ENCODE measurements at places on chromosomes 13 and 19.

- DNase-seq = no peak
Measured at GRCh38 chr19:43609872-43610271, 2.0 kb upstream of the SRRM5 start.

- no peak for DNase-seq
Measured at GRCh38 chr13:102947745-102948405, 102.0 kb downstream of the ERCC5 start.

- DNase-seq = no peak
Measured at GRCh38 chr13:32838945-32839344, 177.3 kb upstream of the KL start.

GRCh38 chr13:77507931-77508776 is 27.4 kb upstream of the SCEL start:
- no peak for DNase-seq

DNA sequence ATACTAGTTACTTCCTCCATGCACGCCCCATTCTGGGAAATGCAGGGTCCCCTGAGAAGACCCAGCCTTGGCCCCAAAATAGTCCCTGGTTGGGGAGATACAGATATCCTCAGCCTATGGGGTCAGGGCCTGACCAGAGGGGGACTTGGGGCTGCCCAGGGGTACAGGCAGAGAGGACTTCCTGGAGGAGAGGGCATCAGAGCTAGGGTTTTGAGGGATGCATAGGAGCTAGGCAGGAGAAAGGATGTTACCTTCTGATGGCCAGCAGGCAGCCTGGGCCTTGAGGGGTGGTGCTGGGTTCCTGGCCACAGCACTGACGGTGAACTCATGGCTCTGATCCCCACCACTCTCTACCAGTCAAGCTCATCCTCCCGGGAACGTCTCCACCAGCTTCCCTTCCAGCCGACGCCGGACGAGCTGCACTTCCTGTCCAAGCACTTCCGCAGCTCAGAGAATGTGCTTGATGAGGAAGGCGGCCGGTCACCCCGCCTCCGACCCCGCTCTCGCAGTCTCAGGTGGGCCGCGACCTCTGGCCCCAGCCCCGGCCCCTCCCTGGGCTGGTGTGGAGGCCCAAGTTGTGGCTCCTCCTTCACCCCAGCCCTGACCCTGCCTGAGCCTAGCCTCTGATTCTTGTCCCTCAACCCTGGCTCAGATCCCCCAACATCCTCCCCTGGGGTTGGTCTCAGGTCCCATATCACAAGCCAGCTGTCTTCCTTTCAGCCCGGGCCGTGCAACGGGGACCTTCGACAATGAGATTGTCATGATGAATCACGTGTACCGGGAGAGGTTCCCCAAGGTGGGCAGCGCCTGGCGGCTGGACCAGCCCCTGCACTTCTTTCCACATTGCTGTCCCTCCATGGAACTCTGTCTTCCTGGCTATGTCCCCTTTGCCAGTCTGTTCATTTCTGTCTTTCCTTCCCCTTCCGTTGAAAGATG is 25.6 kb downstream of the MAST3 start:
- DNase-seq = no peak

GRCh38 chr19:11111771-11112144 is 22.5 kb downstream of the LDLR start:
- DNase-seq = no peak

- no peak for DNase-seq
Measured at GRCh38 chr19:7258041-7258839, 36.0 kb downstream of the INSR start.

- DNase-seq = peak; percentile 63
Measured at GRCh38 chr19:38634757-38635482, 12.5 kb upstream of the ACTN4 start.

DNA sequence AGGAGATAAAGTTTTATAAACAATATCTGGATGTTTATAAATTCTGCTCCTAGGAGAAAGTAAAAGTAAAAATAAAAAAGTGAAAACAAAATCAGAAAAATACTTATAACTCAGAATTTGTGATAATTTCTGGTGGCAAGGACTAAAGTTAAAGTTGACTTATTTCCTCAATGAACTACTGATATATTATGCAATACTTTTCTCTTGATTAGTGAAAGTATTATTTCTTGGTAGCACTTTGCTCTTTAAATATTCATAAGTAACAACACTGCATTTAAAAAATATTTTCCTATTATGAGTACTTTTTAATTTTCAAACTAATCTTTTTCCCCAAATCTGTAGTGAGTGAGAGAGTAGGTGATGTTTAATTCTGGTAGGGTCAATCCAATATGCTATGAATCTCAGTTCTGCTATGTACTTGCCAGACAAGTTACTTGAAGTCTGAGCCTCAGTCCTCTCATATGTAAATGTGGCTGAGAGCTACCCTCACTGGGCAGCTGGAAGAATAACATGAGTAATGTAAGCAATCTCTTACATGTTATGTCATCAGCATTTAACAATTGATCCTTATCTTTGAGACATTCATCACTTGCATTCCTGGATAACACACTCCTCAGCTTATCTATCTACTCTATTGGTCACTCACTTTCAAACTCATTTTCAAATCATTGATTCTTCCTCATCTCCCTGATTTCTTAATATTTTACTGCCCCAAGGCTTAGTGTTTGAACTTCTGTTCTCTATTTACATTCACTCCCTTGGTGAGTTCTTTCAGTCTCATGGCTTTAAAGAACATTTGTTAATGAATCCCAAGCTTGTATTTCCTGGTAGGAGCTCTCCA is 239.0 kb downstream of the RGCC start:
- no peak for DNase-seq

DNA sequence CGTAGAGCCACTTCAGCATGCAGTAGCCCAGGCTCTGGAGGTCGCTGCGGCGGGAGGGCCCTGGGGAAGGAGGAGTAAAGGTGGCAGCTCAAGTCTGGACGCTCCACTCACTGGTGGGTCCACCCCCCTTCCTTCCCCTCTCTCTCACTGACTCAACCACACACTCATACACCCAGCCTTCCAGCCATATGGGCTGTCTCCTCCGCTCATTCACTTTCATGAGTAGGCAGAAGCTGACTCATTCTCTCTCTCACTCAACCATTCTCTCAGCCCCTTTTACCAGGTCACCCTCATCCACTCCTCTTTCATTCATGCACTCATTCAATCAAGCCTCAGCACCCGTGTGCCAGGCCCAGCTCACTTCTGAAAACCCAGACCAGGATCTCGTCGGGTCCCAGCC is 27.5 kb upstream of the SIGLEC11 start:
- DNase-seq = no peak

DNA sequence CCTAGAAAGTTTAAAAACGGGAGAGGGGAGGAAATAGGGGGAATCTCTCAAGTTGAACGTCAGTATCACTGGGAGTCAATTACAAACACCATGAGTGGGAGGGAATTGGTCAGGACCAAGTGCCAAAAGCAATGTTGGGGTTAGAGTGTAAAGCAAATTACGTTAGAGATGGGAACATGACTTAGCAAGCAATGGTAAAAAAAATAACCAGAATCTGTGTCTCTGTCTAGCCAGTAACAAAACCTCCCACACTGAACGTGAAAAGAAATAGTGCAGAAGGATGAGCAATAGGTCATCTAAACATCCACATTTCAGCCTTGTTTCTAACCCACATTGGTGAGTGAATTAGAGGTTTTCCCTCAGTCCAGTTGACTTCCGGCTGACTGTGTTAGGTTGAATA is 242.2 kb downstream of the COG6 start:
- DNase-seq = no peak

DNA sequence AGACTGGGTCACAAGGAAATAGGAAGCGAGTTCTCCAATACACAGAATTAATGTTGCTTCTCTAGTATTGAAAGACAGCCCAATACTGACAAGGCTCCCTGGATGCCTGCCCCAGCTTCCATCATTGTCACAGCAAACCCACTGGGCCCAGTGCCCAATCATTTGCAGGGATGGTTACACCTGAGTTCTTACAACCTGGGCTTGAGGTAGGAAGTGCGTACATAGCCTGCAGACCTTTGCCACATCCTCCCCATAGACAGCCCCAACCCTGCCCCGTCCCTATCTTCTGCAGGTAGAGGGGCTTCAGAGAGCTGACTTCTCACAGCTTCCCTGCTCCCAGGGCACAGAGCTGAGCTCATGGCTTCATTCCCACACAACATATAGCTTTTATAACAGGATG is 108.1 kb upstream of the UBL3 start:
- DNase-seq = no peak

- DNase-seq = no peak
Measured at GRCh38 chr13:54165581-54166215, 1137.1 kb downstream of the OLFM4 start.

DNA sequence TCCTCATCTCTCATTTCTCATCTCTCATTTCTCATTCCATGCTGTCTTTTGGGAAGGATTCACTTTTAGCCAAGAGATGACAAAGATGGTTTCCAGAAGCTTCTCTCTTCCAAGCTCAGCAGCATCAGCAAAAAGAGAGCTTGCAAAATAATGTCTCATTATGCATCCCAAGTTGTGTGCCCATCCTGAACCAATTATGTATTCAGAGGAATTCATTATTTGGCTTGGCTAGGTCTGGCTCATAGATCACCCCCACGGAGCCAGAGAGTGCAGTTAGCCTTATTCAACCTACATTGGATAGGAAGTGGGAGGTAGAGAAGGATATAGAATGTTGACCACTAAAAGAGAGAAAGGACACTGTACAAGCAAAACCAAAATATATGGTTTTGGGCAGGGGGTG is 5.4 kb upstream of the OLFM2 start:
- DNase-seq = no peak

- DNase-seq = no peak
Measured at GRCh38 chr13:99760456-99760855, 211.1 kb downstream of the ZIC5 start.

DNA sequence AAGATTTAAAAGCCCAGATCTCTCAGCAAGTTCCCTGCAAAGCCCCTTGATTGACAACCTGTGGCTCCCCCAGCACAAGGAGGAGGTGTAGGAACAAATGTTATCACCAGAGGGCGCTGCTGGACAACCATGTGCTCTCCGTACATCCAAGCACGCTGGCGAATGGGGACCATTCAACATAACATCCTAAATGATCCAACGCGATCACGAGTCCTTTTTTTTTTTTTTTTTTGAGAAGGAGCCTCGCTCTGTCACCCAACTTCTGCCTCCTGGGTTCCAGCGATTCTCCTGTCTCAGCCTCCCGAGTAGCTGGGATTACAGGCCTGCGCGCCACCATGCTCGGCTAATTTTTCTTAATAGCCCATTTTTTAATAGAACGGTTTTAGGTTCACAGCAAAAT is 52.0 kb downstream of the NWD1 start:
- DNase-seq = peak; percentile 84

DNA sequence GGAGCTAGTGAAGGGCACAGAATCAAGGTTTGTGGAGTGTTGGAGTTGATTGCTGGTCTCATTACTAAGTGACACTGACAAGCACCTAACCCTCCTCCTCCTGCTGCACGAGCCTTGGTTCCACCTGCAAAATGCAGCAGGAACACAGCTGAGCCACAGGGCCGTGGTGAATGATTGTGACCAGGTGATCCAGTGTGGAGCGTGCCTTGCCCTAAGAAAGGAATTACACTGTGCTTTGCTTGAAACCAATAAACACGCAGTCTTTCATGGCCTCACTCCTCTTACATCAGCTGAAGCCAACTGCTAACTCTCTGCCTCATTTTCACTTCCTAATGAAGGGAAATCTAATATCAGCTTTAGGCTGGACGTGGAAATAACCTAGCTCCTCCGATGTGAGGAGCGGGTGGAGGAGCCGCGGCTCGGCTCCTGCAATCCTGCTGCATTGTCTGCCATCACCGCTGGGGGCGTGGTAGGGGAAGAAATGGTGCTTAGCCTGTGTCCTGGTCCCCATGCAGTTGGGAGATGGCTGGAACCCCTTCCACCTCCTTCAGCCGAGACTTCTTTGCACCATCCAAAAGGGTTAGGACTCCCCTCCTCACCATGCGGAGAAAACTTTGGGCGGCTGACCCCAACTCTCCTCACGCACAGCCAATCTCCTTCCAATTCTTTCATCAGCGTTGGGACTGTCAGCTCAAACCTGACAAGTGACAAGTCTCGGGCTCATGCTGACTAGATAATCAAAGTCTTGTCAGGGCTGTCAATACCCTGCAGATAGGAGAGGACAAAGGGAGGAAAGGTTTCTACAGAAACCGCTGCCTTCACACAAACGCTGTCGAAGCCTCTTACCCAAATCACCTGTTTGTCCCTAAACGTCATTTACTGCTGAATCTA is 427.9 kb downstream of the ZNF536 start:
- DNase-seq = no peak

- DNase-seq = peak; percentile 100
Measured at GRCh38 chr19:48363810-48364597, at the start of the genes SYNGR4 and TMEM143. Gene SYNGR4 (plus strand): TSS chr19:48364367. CDS start chr19:48365843, 1,476 bp downstream. Gene TMEM143 (minus strand): TSS chr19:48363940. CDS start chr19:48363920, 20 bp downstream.

DNA sequence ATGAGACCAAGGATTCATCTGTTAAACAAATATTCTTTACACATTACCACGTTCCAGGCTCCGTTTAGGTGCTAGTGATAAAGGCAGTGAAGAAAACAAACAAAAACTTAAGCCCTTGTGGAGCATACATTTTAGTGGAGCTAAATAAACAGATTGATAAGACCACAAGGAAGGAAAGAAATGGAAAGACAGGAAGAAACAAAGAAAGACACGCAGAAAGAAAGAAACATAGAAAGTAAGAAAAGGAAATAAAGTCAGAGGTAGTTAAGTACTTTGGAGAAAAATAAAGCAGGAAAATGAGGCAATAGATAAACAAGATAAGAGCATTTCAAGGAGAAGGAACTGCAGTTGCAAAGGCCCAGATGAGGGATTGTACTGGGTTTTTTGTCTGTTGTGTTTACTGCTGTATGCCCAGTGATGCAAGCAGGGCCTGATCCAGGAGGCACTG is 998 bp downstream of the NFKBIB start:
- no peak for DNase-seq

DNA sequence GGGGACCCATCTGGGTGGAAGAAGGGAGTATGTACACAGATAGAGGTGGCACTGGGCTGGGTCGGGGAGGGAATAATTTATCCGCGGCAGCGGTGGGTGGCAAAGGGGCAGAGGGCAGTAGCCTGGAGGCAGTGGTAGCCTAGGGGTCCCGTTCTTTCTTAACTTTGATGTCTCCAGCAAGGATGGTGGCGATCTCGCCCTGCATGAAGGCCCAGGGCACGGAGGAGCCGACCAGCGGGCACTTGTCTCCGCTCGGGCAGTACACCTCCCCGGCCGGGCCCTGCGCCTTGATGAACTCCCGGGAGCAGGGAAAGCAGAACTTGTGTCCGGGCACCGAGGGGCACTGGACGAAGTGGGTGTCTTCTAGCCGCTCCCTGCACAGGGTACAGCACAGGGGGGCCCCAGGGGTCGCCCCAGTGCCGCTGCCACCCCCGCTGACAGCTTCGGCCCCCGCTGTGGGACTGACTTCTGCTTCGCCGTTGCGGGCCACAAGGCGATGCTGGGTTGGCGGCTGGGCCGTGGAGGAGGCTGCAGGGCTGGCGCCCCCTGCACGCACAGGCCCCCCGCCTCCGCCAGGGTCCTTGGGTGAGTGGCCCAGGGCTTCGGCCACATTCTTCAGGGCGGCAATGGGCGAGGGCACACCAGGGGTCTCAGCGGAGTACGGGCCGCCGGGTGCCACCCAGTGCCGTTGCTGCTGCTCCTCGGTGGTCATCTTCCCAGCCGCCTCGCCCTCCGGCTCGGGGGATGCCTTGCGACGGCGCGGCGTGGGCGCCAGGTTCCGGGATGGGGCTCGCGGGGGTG is 1.9 kb downstream of the IRF2BP1 start:
- DNase-seq = no peak
